ENCODE measurements at places on chromosomes 2 and 18.

DNA sequence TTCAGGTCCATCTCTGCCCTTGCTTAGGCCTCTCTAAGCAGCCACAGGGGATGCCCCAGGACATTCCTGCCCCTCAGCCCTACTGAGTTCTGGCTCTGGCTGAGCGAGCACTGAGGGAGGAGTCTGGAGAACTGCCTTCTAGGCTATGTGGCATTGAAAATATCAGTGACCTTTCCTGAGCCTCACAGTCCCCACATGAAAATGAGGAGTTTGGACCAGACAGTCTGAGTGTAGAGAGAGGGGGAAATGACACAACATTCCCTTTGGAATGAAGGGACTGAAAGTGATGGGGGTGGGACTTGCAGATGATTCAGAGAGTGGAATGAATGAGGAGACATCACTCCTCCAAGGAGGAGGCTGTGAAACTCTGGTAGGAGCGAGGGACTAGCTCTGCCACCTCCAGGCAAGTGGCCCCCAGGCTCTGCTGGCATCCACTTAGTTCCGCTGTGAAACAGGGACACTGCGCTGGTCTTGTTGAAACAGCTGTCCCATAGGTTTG, 8.0 kb downstream of the TNS1 start:
- DNase-seq = no peak

- no peak for DNase-seq
Observed at GRCh38 chr2:110828330-110828729, 96.0 kb downstream of the ACOXL start.

- DNase-seq = no peak
Observed at GRCh38 chr2:239361311-239361642, 39.5 kb downstream of the HDAC4 start.

DNA sequence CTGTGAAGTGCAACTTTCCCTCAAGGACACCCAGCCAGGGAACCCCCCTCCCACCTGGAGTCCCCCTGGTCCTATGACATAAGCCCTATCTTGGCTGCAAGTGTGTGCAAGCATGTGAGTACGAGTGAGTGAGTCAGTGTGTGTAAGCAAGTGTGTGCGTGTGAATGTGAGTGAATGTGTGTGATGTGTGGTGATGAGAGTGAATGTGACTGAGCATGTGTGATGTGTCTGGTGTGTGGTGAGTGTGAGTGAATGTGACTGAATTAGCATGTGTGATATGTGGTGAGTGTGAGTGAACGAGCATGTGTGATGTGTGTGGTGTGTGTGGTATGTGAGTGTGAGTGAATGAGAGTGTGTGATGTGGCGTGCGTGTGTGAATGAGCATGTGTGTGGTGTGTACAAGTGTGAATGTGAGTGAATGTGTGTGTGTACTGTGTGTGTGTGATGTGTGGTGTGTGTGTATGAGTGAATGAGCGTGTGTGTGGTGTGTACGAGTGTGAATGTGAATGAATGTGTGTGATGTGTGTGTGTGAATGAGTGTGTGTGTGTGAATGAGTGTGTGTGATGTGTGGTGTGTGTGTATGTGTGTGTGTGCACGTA, 68.8 kb upstream of the SMAD7 start:
- no peak for DNase-seq

DNA sequence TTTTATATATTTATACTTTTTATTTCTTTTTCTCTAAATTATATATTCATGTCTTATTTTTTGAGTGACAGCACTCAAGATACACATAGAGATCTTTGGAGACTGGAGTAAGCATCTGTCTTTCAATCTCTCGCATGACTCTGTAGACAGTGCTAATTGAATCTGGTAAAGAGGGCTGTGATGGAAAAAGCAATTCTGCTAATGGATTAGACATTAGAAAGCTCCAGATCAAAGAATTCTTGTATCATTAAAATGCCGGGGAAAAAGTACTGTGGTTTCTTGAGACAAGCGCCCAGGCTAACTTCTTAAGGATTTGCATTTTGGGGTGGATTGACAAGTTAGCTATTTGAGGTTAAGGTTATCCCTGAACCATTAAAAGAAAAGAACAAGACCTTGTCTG, 383.1 kb upstream of the TNP1 start:
- DNase-seq = no peak

- peak; percentile 15 for DNase-seq
Observed at GRCh38 chr2:112995346-112995920, 9.8 kb upstream of the IL36A start.

GRCh38 chr2:235827585-235827992, 333.7 kb downstream of the AGAP1 start:
- no peak for DNase-seq

- peak; percentile 29 for DNase-seq
Observed at GRCh38 chr18:5456577-5457461, 87.0 kb downstream of the EPB41L3 start.

- DNase-seq = no peak
Observed at GRCh38 chr2:118706371-118706770, 141.1 kb downstream of the EN1 start.

GRCh38 chr2:16223841-16224177, 283.5 kb downstream of the MYCN start:
- no peak for DNase-seq

- DNase-seq = no peak
Observed at GRCh38 chr2:108926561-108927380, 62.2 kb downstream of the EDAR start.

GRCh38 chr2:55581874-55582547, 35.4 kb downstream of the PPP4R3B start:
- no peak for DNase-seq

GRCh38 chr2:44975571-44976450, 33.4 kb downstream of the SIX2 start:
- DNase-seq = no peak

- no peak for DNase-seq
Observed at GRCh38 chr2:134540990-134541389, 177.8 kb downstream of the TMEM163 start.

DNA sequence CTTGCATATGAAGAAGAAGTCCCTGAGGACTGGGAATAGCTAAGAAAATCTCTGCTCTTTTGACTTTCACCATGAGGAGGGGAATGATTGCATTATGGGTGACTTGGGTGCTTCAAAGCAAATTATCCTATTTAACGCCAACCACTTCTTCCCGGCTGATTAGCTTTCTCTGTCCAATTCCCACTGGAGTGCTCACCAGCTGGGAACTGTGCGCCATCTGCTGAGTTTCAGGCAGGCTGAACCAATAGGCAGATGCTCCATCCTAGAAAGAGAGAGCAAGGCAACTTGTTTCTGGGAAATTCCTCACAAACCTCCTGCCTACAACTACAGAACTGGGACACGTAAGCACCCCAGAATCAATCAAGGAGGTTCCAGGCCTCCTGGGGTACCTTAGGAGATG, 49.4 kb downstream of the POLE4 start:
- no peak for DNase-seq

GRCh38 chr2:203590496-203590895, 55.4 kb upstream of the RAPH1 start:
- no peak for DNase-seq

DNA sequence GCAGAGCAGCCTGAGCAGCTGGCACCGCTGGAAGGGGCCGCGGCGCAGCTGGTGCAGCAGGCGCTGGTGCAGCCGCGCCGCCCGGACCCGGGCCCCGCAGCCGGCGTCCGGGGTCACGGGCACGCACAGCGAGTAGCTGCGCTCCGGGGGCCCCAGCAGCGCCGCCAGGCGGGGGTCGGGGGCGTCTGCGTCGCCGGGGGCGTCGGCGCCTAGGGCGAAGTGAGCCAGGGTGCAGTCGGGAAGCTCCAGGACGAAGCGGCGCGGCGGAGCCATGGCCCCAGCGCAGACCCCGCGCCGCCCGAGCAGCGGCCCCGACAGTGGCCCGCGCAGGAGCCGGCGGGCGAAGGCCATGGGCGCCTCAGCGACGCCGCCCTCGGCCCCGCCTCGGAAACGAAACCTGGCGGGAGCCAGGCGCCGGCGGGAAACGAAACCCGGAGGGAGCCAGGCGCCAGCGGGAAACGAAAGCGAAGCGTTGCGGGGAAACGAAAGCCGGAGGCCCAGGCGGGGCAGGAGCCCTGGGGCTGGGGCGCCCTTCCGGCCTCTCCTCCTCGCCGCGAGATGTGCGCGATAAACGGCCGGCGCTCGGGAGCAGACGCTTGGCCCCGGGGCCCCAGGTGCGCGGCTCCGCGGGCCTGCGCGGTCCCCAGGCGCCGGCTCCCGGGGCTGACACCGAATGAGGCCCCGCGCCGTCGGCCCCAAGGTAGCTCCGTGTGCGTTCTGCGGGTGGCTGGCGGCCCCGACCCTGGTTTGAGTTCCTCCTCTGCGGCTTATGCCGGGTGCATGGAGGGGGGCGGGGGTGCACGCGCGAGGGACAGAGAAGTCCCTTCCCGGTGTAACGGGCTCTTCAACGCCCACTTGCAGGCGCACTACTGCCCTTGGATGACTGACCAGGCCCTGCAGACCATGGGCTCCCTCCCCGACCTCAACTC, at the start of gene CMPK2:
CMPK2 (minus strand) TSS at position 562 of the 929 bp plus-strand sequence; CDS start at position 351, 211 bp downstream.
- DNase-seq = peak; percentile 86

- peak; percentile 11 for DNase-seq
Observed at GRCh38 chr2:64207573-64207972, 63.4 kb upstream of the PELI1 start.

GRCh38 chr2:9657083-9657482, 26.3 kb upstream of the YWHAQ start:
- no peak for DNase-seq

DNA sequence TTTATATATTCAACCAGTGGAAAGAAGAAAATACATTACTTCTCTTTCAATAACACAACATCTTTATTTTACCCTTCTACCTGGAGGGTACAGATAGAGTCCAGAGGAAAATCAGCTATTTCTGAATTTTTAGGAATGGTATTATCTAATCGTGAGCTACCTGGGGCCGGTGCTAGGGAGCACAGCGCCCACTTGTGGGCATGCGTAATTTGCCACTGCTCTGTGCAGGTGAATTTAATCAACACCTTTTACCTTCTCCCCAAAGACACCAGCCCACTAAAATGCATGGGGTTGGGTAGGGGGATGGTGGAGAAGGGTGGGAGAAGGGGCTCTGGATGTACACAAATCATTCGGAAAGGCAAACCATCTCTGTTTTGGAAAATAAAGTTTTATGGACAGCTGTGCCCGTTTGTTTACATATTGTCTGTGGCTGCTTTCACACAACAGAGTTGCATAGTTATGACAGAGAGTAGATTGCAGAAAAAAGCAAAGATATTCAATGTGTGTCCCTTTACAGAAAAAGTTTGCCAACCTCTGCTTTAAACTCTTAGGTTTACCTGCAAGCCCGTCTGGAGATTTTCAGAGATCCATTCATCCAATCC, 51.5 kb upstream of the DCC start:
- DNase-seq = peak; percentile 9

DNA sequence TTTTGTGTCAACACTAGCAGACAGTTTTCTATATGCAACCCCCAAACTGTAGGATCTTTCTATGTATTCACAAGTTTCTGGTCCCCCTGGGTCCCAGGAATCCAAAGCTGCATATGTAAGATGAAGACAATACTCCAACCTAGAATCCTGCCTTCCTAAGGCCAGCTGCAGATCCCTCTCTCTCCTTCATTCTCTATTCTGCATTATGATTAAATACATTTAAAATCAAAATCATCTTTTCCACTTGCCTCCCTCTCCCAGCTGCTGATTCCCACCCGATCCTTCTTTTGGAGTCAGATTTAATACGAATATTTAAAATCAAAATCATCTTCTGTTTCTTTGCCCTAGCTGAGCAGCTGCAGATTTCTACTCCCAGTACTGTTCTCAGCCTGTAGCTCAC, 783.0 kb upstream of the ZEB2 start:
- DNase-seq = no peak

- DNase-seq = no peak
Observed at GRCh38 chr2:74137651-74138599, 9.8 kb downstream of the BOLA3 start.

DNA sequence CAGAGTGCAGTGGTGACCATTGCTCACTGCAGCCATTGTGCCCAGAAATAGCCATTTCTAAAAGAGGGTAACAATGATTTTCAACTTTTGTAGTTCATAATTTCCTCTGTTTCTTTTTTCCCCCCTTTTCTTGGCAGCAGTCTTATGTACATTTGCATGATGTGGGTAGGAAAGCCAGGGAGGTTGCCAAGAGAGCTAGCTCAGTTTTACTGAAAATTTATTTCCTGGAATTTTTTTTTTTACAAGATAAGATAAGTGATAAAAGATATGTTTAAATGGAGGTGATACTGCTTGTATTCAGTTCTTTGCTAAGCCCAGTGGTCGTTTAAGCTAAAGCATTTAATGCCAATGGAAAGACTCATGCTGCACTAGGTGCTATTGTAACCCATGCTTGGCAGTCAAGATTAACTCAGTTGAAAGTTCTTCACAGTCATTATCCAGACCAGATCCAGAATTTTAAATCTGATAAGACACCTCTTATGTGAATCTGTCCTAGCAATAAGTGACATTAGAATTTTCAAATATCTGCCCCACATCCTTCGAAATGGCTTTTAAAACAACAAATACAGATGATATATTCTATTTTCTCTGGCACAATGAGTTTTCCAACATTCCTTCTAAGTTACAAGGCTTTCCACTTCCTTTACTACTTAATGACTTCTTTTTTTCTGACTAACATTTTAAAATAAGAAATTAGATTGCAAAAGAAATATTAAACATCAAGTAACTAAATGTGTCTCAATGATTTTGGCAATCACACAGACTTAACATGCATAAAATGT, 4.4 kb upstream of the ATP8B1 start:
- DNase-seq = no peak

DNA sequence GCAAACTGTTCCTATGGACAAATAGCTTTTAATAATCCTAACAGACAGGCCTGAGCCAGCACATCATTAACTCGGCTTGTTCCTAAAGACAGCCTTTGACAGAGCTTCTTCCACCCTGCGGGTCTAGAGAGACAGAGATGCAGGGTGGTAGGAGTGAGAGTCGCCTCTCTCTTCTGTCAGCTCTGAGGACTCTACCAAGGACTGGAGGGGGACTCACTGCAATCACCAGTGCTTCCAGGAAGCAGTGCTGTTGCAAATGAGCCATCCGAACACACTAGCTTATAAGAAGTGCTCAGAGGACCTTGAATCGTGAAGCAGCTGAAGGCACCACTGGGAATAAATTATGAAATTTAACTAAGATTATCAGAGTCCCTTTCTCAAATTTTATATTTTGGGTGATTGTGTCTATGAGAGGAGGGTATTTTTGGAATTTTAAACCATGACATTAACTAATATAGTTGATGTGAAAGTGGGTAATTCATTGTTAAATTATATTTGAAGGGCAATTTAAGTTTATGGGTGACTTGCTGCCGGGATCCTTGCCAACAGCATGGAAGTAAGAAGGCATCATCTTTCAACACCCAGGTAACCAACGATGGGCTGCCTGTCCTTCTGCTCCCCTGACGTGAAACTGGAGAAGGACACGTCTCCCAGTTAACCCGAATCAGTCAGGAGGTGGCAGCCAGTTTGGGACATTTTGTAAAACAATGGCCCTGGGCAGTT, 43.6 kb upstream of the PXDN start:
- DNase-seq = no peak

DNA sequence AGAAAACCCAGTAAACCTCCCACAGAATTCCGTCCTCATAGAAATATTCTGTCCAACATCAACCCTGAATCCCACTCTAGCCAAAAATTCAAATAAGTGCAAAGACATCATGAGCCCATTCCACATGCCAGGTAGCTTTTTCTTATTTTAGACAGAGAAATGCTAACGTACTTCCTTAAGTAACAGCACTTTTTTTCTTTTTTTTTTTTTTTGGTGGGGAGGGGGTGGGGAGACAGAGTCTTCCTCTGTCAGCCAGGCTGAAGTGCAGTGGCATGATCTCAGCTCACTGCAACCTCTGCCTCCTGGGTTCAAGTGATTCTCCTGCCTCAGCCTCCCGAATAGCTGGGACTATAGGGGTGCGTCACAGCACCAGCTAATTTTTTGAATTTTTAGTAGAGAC, 45.5 kb downstream of the ANKRD44 start:
- DNase-seq = no peak

- DNase-seq = no peak
Observed at GRCh38 chr18:9766076-9766481, 58.0 kb downstream of the RAB31 start.

Data from activated CD4-positive, alpha-beta T cell treated with anti-CD3 and anti-CD28 coated beads, Interleukin-10, Interleukin-2, amounts not matched to agents 100 ng/mL and 50 ng/mL, durations not matched to agents 16 hours and 8 hours (primary cell).